ENCODE measurements at places on chromosomes 7 and 10.

DNA sequence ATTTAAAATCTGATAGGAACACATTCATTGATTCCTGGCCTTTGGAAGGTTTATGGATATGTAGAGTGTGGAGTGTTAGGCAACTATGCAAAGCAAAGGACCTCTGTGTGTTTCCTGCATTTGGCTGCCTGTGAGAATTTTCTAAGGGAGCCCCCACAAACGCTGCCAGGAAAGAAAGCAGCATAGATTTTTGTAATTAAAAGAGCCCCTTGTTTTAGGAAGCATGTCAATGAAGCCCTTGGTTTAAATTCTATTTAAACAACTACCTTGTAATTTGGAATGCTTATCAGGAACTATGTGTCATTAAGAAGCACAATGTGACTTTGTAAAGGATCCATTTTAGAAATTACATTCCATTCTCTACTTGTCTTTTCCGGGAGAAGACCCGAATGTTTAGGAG is 742.5 kb downstream of the NXPH1 start:
- no peak for DNase-seq

DNA sequence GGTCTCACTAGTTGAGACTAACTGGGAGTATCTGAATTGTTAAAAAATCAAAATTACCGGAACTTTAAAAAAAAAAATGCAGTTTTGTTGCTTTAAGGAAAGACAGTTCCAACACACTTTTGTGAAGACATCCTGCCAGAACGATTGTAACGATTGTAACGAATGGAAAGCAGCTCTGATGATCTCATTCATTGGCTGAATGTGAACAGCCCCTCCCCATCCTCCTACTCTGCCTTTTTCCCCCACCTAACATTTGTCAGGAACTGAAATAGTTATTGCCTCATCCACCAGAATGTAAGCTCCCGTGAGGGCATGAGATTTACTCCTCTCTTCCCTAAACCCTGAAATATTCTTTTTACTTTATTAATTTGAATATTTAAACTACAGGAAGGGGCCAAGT is 23.1 kb upstream of the ZC3HAV1L start:
- DNase-seq, result no peak

DNA sequence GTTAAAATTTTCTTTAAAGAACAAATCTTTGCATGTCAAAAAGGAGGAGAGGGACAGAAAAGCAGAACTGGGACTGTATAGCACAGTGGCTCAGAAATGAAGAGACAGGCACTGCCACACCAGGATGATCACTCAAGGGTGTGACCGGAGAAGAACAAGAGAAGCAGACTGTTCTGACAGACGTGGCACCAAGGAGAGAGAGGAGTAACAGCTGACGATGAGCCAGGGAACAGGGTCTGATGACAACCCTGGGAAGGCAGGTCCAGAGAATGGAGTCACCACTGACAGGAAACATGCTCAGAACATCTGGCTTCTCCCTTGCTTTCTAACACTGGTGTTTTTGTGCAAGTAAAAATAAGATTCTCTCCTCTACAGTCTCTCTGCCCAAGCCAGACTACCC is 14.6 kb upstream of the VAX1 start:
- no peak for DNase-seq

DNA sequence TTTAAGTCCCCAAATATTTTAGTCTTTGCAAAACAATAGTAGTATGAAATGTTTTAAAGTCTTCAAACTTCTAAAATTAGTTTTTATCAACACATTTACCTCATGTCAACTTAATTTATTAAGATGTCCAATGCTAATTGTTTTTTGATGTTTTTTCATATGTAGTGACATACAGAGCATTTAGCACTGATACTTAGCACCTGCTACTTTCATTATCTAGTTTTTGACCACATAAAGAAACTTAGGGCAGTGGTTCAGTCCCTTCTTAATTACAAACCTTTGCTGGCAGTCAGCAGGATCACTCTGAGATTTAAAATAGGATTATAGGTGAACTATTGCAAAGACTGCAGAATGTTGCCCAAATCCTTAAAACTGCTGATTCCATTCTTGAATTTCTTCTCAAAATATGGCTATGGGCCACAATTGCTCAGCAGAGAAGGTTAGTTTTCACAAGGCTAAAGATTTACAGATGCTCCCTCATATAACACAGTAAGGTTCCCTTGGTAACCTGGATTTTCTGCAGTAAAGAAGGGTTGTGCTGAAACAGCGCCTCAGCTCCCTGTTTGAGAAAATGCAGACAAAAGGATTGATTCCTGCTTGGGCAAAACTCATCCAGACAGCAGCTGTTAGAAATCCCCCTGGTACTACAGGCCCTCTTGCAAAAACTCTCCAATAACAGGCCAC is 3.4 kb downstream of the GPR85 start:
- DNase-seq, result no peak

- no peak for DNase-seq
Measured at GRCh38 chr10:22891797-22892196, 36.1 kb upstream of the ARMC3 start.

DNA sequence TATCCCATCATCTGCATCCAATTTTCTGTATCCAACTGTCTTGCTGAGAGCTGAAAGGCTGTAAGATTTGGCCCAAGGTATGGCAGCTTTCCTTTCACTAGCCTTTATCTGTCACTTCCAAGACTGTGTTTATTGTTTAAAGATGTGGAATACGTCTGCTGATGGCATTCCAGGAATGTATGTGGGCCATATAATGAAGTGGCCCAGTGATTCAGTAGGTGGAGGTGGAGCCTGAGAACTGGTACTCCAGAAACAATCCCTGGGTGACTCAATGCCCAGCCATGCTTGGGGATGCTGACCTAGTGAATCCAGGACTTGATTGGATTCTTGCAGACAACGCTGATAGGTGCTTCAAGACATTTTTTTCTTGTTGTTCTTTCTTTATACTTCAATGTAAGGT is 13.5 kb downstream of the NEUROD6 start:
- no peak for DNase-seq

DNA sequence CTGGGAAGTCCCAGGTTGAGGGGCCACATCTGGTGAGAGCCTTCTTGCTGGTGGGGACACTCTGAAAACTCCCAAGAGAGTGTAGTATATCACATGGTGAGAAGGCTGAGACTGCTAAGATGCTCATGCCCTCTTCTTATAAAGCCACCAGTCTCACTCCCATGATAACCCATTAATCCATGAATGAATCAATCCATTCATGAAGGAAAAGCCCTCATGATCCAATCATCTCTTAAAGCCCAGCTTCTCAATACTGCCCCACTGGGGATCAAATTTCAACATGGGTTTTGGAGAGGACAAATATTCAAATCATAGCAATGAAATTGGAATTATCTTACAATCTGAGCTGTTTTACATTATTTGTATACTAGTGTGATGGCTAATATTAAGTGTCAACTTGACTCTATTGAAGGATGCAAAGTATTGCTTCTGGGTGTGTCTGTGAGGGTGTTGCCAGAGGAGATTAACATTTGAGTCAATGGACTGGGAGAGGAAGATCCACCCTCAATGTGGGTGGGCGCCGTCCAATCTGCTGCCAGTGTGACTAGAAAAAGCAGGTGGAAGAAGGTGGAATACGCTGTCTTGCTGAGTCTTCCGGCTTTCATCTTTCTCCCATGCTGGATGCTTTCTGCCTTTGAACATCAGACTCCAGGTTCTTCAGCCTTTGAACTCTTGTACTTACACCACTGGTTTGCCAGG is 14.3 kb upstream of the UBE2D1 start:
- no peak for DNase-seq

GRCh38 chr10:84765086-84765485 is 436.7 kb downstream of the CCSER2 start:
- DNase-seq, result no peak

- DNase-seq, result no peak
Measured at GRCh38 chr7:140484479-140484878, 5.2 kb upstream of the MKRN1 start.

DNA sequence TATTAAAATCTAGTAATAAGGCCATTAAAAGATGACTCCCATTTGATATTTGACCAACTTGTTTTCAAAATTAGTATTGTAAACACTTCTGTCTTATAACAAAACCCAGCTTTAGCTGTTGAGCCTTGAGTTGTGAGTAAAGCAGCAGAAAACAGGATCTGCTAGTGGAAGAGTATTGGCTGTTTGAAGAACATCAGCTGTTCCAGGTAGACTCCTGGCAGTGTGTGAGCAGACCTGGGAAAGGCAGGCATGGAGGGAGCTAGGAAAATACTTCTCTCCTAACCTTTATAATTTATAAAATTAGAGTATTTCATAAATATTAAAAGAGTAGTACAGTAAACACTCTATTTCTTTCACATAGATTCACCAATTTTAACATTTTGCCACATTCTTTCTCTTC is 29.0 kb downstream of the KAT6B start:
- DNase-seq, result no peak

GRCh38 chr7:102193806-102194205 is 92.9 kb upstream of the SH2B2 start:
- no peak for DNase-seq

DNA sequence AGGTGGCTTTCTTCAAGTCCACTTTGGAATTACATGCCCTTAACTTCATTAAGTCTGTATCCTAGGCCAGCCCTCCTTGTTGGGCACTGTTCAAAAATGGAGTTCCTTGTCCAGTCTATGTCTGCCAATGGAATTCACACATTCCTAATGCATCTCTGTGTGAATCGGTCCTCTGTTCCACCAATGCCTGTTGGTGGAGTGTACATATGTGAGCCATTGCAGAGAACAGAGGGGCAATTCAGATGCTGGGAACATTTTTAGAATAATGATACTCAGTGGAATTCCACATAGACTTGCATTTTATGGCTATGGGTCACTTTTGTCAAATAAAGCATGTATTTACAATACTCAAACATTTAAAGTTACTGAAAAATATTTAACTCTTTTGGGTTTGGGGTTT is 108.3 kb downstream of the COL28A1 start:
- no peak for DNase-seq

DNA sequence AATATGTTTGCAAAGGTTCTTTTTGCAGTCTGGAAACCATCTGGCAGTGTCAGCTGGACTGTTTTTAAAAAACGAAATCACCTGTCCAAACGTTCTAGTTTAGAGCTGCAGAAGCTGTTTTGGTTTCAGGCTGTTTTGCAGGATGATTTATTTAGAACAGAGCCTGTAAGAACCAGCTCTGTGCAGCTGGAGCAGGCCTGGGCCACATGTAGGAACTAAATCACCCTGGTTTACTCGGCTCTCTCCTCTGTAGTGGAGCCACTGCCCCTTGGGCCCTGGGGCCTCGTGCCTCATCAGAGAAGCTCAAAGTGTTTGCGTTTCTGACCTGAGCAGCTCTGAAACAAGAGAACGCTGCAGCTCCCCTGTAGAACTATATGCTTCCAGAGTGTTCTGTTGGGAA is 142.5 kb downstream of the ACTR3B start:
- DNase-seq, result no peak

DNA sequence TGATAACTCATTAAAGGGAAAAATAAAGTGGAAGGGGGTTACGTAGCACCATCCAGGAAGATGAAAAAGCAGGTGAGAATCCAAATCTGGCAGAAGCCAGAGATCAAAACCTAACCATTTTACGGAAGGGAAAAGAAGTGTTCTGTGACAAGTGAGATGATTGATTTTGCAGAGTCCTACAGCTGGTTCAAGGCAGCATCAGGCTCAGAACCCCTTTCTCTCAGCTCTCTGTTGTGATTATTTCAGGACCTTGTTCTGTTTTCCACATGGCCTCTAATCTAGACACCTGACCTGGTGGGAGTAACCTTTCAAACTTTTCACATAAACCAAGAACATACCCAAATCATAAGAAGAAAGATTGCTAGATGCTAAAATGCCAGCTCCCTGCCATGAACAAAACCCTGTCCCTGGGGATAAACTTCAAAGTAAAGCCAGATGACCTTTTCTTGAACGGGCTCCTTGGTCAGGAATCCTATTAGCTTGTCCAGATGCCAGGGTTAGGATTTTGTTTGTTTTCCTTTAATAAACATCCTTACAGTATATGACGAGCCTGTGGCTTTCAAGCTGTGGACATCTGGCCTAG is 5.9 kb downstream of the DUSP5 start:
- DNase-seq, result no peak

- DNase-seq, result no peak
Measured at GRCh38 chr10:93030409-93030808, 30.2 kb upstream of the CYP26C1 start.

DNA sequence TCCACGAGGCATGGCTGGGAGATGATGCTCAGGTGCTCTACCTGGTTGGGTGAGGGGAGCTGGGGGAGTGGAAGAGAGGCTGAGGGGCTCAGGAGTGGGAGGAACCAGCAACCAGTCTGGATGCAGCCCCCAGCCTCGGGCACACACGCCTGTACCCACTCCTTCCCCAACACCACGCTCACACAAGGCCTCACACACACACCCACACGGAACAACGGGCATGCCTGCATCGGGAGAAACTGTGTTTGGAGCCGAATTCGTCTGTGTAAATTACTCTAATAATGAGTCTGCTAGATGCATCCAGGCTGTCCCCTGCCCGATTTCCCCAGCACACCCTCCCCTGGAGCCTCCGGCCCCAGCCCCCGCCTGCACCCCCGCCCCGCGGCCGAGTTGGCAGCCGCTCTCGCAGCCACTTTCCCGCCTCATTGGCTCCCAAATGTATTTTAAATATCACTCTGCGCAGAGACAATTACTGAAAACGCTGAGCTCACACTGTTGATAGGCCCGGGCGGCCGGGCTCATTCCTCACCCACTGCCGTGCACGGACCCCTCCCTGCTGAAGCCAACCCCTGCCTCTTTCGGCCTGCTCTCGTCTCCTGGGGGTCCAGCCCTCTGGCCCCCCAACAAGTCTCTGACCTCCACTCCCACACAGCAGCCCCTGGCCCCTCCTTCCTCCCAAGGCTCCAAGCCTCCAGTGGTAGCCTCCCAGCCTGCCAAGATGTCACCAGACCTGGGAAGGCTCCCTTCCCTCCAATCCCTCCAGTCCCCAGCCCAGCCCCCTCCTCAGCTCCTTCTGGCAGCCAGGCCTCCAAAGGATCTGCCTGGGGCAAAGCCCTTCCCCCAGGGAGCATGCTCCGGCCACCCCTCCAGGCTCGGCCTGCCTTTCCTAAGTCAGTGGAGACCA is 11.1 kb downstream of the H2BK1 start:
- no peak for DNase-seq

- DNase-seq, result no peak
Measured at GRCh38 chr7:154696556-154696955, 306.4 kb downstream of the PAXIP1 start.

GRCh38 chr10:127243490-127244272 is 47.3 kb upstream of the INSYN2A start:
- DNase-seq, result no peak

- no peak for DNase-seq
Measured at GRCh38 chr7:136657482-136657921, 210.9 kb upstream of the CHRM2 start.

GRCh38 chr10:30562787-30563186 is 66.8 kb downstream of the LYZL2 start:
- no peak for DNase-seq
